ENCODE measurements at places on chromosomes 2 and 18.

DNA sequence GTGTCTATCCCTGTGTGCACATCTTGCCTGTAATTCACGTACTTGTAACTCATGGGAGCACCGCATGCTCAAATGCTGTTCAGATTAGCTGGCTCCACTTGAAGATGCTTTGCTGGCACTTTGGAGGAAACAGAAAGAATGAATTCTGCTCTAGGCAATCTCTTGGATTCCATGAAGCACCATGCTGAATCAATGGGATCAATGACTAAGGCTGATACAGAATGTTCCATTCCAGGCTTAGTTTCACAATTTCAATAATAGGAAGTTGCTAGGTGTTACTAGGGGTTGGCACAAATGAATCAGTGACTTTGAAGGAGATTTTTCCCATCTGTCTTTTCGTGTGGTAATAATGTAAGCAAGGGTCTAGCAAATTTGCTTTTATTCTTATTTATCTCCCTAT is 328.8 kb downstream of the OSR1 start:
- DNase-seq = no peak

- DNase-seq = no peak
Observed at GRCh38 chr2:105387225-105387624, 11.6 kb downstream of the FHL2 start.

GRCh38 chr2:54726940-54727339 is 3.5 kb downstream of the EML6 start:
- no peak for DNase-seq

DNA sequence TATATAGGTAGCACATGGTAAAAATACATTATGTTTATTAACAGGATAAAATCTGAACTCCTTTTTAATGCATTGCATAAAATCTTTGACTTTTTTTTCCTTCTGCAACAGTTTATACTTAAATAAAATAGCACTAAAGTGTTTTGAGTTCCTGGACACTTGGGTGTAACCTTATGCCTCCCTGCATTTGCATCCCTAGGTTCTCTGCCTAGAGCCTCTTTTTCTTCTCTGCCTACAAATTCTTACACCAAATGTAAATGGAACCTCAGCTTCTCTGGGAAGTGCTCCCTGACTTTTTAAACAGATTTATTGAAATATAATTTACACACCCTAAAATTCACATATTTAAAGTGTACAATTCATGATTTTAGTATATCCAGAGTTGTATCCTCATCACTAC is 1017.6 kb downstream of the CNTNAP5 start:
- DNase-seq = no peak

GRCh38 chr2:138421971-138422335 is 79.6 kb upstream of the SPOPL start:
- DNase-seq = no peak

GRCh38 chr18:54086046-54086802 is 138.2 kb downstream of the MBD2 start:
- no peak for DNase-seq

All from activated gamma-delta T cell (primary cell).